ENCODE measurements at places on chromosomes 4 and X.

- no peak for DNase-seq
These were observed 32.0 kb upstream of the MAN2B2 start for GRCh38 chr4:6542951-6543350.

DNA sequence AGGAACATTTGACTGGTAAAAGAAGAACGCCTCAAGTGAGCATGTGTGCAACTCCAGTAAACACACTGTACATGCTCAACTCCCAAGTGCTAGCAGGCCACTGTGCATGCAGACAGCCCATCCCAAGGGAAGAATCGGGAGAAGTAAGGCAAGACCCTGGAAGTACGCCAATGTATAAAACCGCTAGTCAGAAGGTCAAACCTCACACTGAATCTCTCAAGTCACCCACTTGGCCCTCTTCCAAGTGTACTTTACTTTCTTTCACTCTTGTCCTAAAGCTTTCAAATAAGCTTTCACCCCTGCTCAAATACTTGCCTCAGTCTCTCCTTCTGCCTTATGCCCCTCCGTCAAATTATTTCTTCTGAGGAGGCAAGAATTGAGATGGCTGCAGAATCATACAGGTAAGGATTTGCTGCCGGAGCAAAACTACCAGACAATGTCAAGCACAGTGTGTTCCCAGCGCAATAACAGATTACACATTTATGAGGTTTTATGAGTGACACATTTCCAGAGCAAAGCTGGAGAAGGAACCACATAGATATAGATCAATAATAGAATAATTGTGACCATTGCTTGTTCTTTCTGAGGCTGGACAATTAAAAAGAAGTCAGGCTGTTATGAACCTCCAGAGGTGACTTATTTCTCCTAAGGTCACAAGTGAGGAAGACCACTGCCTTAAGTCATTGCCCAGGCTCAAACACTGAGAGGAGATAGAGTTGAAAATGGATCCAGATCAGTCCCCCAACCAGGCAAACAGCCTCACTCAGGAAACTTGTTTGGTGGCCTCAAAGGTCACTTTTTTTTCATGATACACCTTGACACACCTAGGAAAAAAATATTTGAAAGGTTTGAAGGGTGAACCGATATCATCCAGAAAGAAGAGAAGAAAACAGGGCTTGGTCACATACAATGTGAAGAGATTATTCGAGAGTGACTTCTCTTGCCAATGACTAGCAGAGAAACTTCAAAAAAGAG is 26.3 kb downstream of the CXCL1 start:
- DNase-seq: peak; percentile 7

DNA sequence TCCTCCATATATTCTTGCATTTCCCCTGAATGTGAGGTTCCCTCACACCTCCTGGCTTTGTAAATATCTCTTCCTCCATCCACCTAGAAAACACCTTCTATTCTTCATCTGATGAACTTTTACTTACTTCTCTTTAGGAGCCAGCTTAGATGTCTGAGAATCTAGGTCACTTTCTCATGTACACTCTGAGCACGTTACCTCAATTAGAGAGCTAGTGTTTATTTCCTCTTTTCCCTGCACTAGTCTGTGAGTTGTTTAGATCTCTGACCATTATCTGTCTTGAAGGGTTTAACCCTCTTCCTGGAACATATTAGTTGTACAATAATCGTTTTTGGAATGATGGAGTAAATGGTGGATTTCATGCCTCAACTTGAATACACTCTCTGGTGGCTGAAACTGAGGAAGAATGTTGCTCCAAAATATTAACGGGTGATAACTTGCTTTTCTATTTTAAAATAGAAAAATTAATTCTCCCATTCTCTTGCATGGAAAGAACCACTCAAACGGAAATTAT is 8.5 kb upstream of the NEIL3 start:
- DNase-seq: no peak

DNA sequence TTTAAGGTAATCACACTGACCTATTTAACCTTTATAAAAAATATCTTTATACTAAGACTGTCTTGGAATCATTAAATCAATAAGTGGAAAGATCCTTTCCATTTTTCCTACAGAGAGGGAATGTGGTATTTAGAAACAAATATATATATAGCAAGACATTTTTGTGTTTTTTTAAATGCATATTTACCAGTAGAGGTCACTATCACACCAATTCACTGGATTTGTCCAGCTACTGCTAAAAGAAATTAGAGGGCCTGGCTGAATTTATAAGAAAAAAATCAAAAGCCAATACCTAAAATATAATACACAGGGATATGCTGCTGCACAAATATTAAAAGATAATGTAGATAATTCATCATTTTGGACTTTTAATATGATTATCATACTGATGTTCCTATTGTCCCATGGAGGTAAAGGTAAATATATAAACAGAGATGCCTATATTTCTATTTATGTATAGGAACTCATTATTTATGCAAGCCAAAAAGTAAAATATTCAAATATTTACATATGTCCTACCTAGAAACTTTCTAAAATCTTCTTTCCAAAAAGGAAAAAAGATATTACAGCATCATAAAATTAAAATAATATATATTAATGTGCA is 69.5 kb downstream of the PDE5A start:
- DNase-seq: peak; percentile 82

GRCh38 chr4:149741186-149741831 is 74.3 kb downstream of the IQCM start:
- no peak for DNase-seq

DNA sequence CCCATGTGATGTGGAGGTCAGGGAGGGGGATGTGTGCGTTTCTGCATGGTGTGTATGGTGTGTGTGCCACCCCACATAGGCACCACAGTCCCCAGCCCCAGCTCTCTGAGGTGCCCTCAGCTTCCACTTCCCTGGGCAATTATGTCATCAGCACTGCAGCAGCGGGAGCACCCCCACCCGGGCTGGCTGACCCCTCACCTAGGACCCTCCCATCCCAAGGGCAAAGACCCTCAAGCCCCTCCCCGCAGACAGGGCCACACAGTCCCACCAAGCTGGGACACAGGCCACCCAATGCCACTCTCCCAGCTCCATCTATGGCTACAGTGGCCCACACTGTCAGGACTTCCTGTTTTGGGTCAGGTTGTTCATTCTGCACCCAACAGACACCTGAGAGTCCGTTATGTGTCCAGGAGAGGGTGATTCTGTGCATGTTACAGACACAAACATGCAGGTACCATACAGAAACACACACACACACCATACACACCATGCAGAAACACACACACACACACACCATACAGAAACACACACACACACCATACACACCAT is 75.2 kb downstream of the JAKMIP1 start:
- DNase-seq: no peak

GRCh38 chr4:182062936-182063335 is 180.3 kb upstream of the TENM3 start:
- DNase-seq: peak; percentile 38

DNA sequence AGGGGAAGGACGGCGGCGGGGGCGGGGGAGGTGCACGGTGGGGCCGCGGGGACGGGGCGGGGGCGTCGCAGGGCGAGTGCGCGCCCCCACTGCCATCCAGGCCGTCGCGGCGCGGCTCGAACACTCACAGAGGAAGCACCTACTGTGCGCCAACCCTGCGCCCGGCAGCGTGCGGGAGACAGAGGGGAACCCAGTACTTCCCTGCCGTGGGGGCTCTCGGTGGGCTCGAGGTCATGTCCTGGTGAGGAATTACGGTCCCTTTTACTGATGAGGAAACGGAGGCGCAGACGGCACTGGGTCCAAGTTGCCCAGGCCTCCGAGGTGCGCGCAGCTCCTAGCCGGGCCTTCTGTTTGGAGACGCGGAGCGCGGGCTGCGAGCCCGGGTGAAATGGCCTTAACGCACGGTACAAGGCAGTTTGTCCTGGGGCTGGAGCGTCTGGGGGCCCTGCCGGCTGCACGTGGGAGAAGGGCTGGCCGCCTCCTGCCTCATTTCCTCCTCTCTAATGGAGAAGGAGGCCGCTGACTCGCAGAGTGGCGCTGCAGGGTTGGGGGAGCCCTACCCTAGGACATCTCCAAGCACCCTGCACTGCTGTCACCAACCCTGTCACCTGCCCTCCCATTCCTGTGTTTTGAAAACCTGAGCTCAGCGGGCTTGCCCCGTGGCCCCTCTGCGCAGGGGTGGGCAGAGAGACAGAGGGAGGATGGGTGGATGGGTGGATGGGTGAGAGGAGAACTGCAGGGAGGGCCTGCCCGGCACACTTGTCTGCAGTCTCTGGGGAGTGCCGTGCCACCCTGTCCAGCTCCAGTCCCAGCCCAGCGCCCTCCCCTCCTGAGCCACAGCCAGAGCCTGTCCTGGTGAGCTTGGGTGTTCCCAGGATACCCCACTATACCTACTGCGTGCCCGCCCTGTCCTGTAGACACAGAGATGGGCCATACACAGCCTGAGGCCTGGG is 106.0 kb downstream of the ADRA2C start:
- DNase-seq: no peak

DNA sequence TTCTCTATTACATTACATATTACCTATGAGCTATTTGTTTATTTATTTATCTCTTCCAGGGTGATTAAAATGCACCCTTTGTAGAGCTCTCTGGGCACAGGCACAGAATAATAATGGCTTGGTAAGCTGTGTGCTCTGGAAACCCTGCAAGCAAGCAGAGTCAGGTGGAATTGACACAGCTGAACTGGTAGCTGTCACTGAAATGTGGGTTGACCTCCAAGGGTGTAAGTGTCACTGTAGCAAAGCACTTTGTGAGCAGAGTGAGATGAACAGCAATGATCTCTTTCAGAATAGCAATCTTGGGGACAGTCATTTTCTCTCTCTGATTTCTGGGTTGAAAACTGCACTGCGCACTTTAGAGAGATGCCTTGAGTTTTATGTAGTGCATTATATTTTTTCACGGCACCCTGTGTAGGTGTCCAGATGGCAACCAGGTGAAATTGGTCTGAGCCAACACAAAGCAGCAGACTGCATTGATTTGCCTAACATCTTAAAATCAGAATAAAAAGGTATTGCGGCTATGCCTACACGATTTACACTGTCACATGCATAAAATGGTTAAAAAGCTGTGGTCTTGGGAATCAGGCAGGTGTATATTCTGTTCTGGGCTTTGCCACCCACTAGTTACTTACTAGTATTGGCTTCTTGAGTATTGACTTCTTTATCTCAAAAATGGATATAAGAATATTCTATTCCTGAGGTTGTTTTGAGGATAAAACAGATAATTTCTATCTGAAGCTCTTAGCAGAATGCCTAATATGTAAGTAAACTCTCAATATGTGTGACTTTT is 450.3 kb downstream of the RAPGEF2 start:
- DNase-seq: no peak

DNA sequence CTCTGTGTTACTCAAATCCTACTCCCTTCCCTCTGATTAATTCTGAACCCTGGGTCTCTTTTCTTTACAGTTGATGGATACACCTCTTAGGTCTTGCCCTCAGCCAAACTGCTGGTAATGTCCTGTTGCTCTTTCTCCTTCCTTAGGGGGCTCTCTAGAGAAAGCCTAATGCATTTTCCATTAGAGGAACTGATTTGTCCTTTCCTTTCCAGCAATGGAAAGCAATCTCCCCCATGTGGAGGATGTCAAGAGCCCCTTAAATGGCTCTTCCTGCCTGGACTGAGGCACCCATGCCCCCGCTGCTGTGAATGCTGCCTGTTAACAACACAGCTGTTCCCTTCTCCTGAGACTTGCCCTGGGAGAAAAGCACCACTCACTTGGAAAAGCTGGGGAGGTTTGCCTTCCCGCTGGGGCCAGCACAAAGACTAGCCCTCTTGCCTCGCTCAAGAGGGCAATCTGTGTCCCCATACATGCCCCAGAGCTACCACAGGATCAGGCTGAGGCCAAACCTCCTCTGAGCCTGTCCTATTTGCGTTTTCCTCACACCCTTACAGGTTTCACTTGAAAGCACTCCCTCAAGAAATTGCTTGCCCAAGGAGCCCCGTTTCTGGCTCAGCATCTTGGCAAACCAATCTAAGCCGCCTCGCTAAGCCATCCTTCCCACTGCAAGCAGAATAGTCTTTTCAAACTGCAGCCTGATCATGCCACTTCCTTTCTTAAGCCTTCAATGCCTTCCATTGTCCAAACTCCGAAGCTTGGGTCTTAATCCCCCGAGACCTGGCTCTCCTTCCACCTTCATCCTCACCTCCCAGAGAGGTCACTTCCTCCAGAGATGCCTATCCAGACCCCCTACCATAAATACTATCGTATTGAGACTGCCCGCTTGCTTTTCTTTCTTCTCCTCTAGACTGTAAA is 23.2 kb upstream of the SMIM20 start:
- peak; percentile 51 for DNase-seq

- DNase-seq: no peak
These were observed 143.3 kb downstream of the DKK2 start for GRCh38 chr4:106892786-106893185.

DNA sequence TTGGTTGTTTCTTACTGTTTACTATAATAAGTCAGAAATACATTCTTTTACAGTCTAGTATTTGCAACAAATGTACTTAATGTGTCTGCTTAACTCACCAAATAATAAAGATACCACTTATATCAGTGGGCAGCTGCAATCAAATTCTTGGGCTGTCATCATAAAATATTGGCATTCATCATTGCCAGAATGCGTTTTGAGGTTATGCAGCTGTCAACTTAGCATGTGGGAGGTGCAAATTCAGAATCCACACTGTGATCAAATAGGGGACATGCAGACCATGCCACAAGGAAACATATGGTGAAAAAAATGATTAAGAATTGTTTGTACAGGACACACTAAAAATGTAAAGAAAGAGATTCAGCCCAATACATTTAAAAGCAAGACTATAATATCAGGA is 86.5 kb downstream of the HCCS start:
- no peak for DNase-seq

DNA sequence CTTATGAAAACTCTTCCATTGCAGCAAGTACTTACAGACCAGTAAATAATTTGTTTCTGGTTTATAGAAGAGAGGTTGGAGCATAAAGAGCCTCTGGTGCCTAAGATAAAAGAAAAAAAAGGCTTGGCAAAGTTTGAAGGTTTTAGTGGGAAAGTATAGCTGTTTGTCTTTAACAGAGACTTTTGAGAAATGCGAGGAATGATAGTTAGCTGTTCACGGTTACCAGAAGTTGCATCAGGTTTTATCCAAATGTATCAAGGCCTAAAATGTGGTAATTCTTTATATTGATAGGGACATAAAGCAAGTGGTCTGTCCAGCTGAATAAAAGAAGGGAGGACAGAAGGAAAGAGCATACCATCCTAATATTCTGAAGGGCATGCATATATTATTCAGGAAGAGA is 29.3 kb downstream of the RAP1GDS1 start:
- DNase-seq: no peak

DNA sequence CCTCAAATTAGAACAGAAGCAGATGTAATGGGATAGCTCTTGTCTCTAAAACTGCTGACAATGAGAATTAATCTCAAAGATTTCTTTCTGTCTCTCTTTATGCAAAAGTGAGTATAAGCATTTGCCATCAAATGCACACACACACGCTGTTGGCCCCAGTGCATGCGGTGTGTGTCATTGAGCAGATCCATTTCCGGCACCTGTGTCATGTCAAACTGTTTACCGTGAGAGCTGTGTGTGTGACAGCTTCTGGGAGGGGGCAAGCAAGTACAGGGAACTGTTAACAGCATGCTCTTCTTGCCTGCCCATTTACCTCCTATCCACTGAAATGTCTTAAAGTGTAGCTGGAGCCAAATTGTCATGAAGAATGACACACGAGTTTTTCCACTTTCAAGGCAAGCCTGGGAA is 297.9 kb upstream of the FAT4 start:
- no peak for DNase-seq

Data from muscle of leg (tissue), 16 donors.